Glutamatergic neuron (in vitro differentiated cells): ENCODE measurements at places on chromosomes 5 and 9. TPM values are rescaled to one million over a fixed set of nuclear protein-coding genes. Genes with fewer than 3 reads are reported as not detected.

ZFP2 gene
- total RNA-seq = 2.2 TPM

MAPK9 gene
- total RNA-seq = 47.4 TPM

IRX1 gene
- total RNA-seq = 69.3 TPM

PCDHGB3 gene
- total RNA-seq = 6.2 TPM

CHD1 gene
- 34.2 TPM for total RNA-seq

HACD4 gene
- total RNA-seq = 0.10 TPM
